ENCODE measurements at places on chromosomes 12 and 14.

DNA sequence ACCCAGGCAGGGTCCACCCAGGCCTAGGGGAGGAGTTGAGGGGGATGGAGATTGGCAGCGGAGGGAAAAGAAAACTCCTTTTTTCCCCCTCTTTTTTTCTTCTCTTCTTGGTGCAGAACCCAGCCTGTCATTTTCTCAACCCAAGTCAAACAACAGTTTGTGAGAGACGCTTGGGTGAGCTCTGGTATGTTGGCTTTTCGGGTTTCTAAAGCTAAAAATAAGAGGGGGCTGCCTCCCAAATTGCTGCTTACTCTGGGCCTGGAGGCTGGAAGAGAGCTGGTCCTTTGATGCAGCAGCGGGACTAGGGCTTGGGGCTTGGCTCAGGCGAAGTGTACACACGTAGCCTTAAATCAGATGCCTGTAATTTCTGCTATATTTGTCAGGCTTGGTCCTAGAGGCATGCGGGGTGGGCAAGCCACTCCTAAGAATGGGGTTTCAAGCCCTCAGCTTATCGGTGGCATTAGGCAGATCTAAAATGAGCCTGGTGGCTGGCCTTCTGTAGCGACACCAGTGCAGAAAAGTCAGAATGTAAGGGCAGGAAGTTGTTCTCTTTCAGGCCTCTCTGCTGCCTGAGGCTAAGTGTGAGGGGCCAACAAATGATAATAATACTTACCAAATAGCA is 816 bp upstream of the SLC8A3 start:
- no peaks in the 10 kb centered on the region for H3K36me3 ChIP-seq
- DNase-seq: no peak
- H3K4me1 ChIP-seq: peaks cover 3% of the 10 kb centered on the region
- H3K27me3 ChIP-seq: peaks cover 64% of the 10 kb centered on the region

DNA sequence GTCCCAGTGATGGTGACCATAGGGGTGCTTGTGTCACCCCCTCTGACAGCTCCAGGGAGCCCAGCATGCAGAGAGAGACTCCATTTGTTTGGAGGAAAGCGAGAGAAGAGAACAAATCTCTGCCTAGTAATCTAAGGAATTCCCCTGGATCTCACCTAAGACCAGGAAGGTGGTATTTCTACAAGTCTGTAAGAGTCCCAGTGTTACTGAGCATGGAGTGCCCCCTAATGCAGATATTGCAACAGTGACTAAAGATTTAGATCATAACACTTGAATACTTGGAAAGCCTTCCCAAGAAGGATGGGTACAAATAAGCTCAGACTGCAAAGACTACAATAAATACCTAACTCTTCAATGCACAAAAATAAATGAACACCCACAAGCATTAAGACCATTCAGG is 360.4 kb upstream of the GARIN6 start:
- DNase-seq: no peak
- H3K4me1 ChIP-seq: no peaks in the 10 kb centered on the region
- H3K36me3 ChIP-seq: no peaks in the 10 kb centered on the region
- no peak overlapping the region for H3K4me3 ChIP-seq
- no peaks in the 10 kb centered on the region for H3K27me3 ChIP-seq

GRCh38 chr12:63305901-63306875 is 155.2 kb upstream of the AVPR1A start:
- H3K36me3 ChIP-seq: no peaks in the 10 kb centered on the region
- no peak overlapping the region for H3K27ac ChIP-seq
- DNase-seq: no peak
- no peaks in the 10 kb centered on the region for H3K27me3 ChIP-seq

DNA sequence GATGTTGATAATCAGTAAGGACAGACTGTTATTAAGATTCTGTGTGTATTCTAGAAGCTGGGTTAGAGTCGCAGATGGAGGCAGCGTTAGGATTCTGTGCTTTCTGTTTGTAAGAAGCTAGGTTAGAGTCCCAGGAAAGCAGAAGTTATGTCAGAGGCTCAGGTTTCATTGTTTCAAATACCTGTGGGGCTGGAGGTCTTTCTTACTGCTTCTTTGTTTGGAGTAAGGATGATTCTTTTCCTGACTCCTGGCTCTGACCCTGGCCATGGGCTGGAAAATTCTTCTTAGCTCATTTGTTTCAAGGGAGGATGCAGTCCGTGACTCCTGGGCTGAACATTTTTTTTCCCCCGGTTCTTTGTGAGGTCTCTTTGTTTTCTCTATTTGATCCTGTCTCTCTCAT is 5.2 kb downstream of the MUCL1 start:
- H3K4me1 ChIP-seq: no peaks in the 10 kb centered on the region
- H3K4me3 ChIP-seq: no peak overlapping the region
- H3K27ac ChIP-seq: no peak overlapping the region
- no peaks in the 10 kb centered on the region for H3K36me3 ChIP-seq
- no peak for DNase-seq

DNA sequence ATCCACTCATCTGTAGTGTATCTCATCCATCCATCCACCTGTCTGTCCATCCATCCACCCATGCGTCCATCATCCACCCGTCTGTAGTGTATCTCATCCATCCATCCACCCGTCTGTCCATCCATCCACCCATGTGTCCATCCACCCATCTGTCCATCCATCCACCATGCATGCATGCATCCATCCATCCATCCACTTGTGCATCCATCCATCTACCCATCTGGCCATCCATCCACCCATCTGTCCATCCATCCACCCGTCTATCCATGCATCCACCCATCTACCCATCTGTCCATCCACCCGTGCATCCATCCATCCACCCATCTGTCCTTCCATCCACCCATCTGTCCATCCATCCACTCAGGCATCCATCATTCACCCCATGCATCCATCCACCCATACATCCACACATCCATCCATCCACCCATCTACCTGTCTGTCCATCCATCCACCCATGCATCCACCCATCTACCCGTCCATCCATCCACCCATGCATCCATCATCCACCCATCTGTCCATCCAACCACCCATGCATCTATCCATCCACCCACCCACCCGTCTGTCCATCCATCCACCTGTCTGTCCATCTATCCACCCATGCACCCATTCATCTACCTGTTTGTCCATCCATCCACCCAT is 28.5 kb downstream of the FBRSL1 start:
- H3K27ac ChIP-seq: no peak overlapping the region
- no peaks in the 10 kb centered on the region for H3K36me3 ChIP-seq
- H3K4me3 ChIP-seq: no peak overlapping the region
- no peaks in the 10 kb centered on the region for H3K27me3 ChIP-seq

DNA sequence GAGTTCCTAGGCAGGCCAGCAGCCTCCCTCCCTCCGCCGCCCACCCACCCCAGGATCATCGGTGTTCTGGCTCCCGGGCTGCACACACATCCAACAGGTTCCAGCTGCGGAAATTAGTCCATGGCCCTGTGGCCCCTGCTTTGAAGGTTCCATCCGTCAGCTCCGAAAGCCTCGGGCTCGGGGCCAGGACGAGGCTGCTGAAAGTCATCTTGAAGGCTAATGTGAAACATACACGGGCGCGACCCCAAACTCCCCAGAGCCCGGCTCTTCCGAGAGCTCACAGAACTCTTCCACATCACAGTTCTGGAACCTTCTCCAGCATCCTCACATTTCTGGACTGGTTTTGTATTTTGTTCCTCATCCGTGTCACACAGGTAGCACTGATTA is 19.8 kb downstream of the KDM2B start:
- H3K36me3 ChIP-seq: peaks cover 2% of the 10 kb centered on the region
- no peaks in the 10 kb centered on the region for H3K27me3 ChIP-seq
- H3K4me3 ChIP-seq: no peak overlapping the region
- H3K4me1 ChIP-seq: no peaks in the 10 kb centered on the region

GRCh38 chr14:47302121-47302520 is 373.3 kb downstream of the MDGA2 start:
- no peak overlapping the region for H3K4me3 ChIP-seq
- no peaks in the 10 kb centered on the region for H3K4me1 ChIP-seq
- no peak overlapping the region for H3K27ac ChIP-seq
- no peaks in the 10 kb centered on the region for H3K27me3 ChIP-seq

GRCh38 chr14:90301668-90302090 is 30.1 kb downstream of the NRDE2 start:
- DNase-seq: peak; percentile 65
- peak overlapping the region; percentile 78 for H3K27ac ChIP-seq
- H3K36me3 ChIP-seq: peaks cover 13% of the 10 kb centered on the region
- H3K4me3 ChIP-seq: no peak overlapping the region
- H3K4me1 ChIP-seq: peaks cover 46% of the 10 kb centered on the region
- H3K27me3 ChIP-seq: no peaks in the 10 kb centered on the region

GRCh38 chr12:100213016-100213891 is 12.6 kb downstream of the ACTR6 start:
- H3K36me3 ChIP-seq: peaks cover 30% of the 10 kb centered on the region
- no peak for DNase-seq
- peak overlapping the region; percentile 53 for H3K27ac ChIP-seq
- peaks cover 17% of the 10 kb centered on the region for H3K4me1 ChIP-seq
- no peaks in the 10 kb centered on the region for H3K27me3 ChIP-seq

GRCh38 chr14:99093532-99094517 is 178.2 kb downstream of the BCL11B start:
- no peaks in the 10 kb centered on the region for H3K36me3 ChIP-seq
- H3K4me1 ChIP-seq: no peaks in the 10 kb centered on the region
- H3K4me3 ChIP-seq: no peak overlapping the region
- DNase-seq: no peak

- H3K27ac ChIP-seq: no peak overlapping the region
- H3K36me3 ChIP-seq: no peaks in the 10 kb centered on the region
- H3K4me1 ChIP-seq: no peaks in the 10 kb centered on the region
- H3K4me3 ChIP-seq: no peak overlapping the region
Observed at GRCh38 chr14:67722293-67722692, 20.6 kb downstream of the RDH12 start.

GRCh38 chr12:120215766-120216735 is 15.1 kb upstream of the RPLP0 start:
- no peaks in the 10 kb centered on the region for H3K4me1 ChIP-seq
- H3K36me3 ChIP-seq: peaks cover 98% of the 10 kb centered on the region
- H3K27ac ChIP-seq: no peak overlapping the region

GRCh38 chr12:90151491-90152015 is 442.9 kb upstream of the ATP2B1 start:
- no peak for DNase-seq
- no peak overlapping the region for H3K27ac ChIP-seq
- no peak overlapping the region for H3K4me3 ChIP-seq
- H3K36me3 ChIP-seq: no peaks in the 10 kb centered on the region

DNA sequence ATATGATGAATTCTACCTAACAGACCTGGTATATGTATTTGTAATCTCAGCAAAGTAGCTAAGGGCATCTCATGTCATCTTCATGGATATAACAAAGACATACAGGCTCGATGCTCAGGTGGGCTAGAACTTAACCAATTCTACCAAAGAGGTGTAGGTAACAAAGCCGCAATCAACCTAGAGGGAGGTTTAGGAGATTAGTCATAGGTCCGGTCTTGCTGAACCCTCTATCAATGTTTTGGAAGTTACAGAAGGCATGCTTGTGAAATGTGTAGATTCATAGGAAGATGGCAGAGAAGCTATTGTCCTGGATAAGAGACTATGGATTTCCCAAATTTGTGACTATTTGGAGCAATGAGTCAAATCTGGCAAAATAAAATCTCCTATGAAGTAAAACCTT is 42.6 kb upstream of the SYCP3 start:
- peaks cover 2% of the 10 kb centered on the region for H3K36me3 ChIP-seq
- H3K4me3 ChIP-seq: no peak overlapping the region
- no peaks in the 10 kb centered on the region for H3K4me1 ChIP-seq
- no peak for DNase-seq

GRCh38 chr14:60773558-60773957 is 39.0 kb downstream of the MNAT1 start:
- H3K4me3 ChIP-seq: no peak overlapping the region
- H3K36me3 ChIP-seq: no peaks in the 10 kb centered on the region
- no peak overlapping the region for H3K27ac ChIP-seq
- no peaks in the 10 kb centered on the region for H3K4me1 ChIP-seq
- DNase-seq: no peak

GRCh38 chr12:116164250-116165035 is 113.0 kb downstream of the MED13L start:
- H3K4me1 ChIP-seq: peaks cover 2% of the 10 kb centered on the region
- H3K27ac ChIP-seq: no peak overlapping the region
- no peak for DNase-seq
- no peaks in the 10 kb centered on the region for H3K36me3 ChIP-seq

DNA sequence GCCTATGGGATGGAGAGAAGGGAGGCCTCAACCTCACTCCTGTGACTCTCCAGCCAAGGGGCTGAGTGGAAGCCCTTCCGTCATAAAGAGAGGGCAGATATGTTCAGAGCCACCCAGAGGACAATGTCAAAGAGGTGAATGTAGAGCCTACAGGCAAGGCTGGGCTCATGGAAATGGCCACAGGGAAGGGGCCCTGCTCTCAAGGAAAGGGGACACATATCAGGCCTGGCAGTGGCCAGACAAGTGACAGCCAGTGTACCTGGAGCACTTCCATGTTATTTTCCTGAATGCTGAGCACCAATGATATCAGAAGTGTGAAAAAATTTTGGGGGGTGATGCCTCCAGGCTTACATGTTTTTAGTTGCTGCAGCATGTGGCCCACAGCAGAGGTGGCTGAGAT is 36.6 kb upstream of the DDX11 start:
- H3K4me3 ChIP-seq: no peak overlapping the region
- H3K4me1 ChIP-seq: no peaks in the 10 kb centered on the region
- no peaks in the 10 kb centered on the region for H3K27me3 ChIP-seq

- peaks cover 66% of the 10 kb centered on the region for H3K27me3 ChIP-seq
- peaks cover 9% of the 10 kb centered on the region for H3K4me1 ChIP-seq
- H3K36me3 ChIP-seq: no peaks in the 10 kb centered on the region
- H3K27ac ChIP-seq: no peak overlapping the region
- no peak overlapping the region for H3K4me3 ChIP-seq
- no peak for DNase-seq
Observed at GRCh38 chr12:116882742-116883141, 1.5 kb upstream of the HRK start.

GRCh38 chr12:31897781-31898503 is 61.3 kb upstream of the RESF1 start:
- no peaks in the 10 kb centered on the region for H3K4me1 ChIP-seq
- H3K27ac ChIP-seq: no peak overlapping the region
- DNase-seq: no peak
- no peak overlapping the region for H3K4me3 ChIP-seq
- H3K27me3 ChIP-seq: no peaks in the 10 kb centered on the region

GRCh38 chr14:58972233-58973017 is 216.0 kb upstream of the DAAM1 start:
- H3K4me1 ChIP-seq: no peaks in the 10 kb centered on the region
- H3K27me3 ChIP-seq: no peaks in the 10 kb centered on the region
- no peaks in the 10 kb centered on the region for H3K36me3 ChIP-seq

DNA sequence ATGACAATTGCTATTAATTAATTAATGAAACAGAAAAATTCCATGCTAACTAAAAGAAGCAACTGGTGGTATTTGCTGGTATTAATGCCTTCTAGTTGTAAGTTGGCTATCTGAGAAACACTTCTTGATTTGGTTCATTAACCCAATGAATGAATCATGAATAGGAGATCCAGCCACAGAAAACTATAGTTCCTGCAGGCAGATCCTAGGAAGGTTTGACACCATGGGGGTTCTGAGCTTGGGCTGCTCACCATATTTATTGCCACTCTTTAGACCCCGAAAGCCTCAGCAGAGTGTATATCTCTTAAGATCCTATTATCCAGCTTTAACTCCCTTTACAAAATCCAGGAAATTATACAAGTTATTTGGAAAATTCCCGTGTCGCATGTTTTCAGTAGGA is 81.4 kb upstream of the REP15 start:
- DNase-seq: no peak
- peaks cover 2% of the 10 kb centered on the region for H3K36me3 ChIP-seq
- no peaks in the 10 kb centered on the region for H3K4me1 ChIP-seq
- H3K27ac ChIP-seq: no peak overlapping the region
- H3K27me3 ChIP-seq: no peaks in the 10 kb centered on the region
- no peak overlapping the region for H3K4me3 ChIP-seq

All from large intestine (tissue), 12 donors.